ENCODE measurements at places on chromosomes 12 and 14.

- DNase-seq, result no peak
Measured at GRCh38 chr14:91862417-91862816, 4.9 kb downstream of the TC2N start.

DNA sequence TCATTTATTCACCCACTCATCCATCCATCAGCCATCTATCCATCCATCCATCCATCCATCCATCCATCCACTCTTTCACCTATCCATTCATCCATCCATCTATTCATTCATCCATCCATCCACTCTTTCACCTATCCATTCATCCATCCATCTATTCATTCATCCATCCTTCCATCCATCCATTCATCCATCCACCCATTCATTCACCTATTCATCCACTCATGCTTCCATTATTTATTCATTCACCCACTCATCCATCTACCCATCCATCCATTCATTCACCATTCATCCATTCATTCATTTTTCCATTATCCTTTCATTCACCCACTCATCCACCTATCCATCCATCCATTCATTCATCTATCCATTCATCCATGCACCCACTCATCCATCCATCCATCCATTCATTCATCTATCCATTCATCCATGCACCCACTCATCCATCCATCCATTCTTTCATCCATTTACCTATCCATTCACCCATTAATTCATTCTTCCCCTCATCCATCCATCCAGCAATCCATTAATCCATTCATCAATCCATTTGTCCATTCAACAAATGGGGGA is 360.9 kb downstream of the ADGRD1 start:
- DNase-seq, result no peak

GRCh38 chr14:63795532-63795931 is 57.3 kb upstream of the SYNE2 start:
- no peak for DNase-seq

DNA sequence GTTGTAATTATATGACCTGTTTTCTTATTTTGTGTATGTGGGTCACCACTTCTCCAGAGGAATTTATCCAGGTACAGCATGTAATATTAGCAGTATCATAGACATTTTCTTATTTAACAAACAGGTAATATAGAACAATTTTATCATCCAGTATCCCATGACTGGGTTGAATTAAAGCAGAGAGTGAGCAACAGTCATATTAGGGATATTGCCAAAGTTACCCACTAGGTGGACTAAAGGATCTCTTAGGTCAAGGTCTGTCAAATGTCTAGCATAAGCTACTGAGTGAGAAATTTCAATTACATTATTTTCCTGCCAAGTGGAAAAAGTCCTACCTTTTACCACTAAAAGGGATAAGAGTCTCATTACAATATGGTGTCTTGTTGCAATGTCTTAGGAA is 62.1 kb upstream of the TRIM9 start:
- DNase-seq, result peak; percentile 2

GRCh38 chr14:55968741-55969140 is 149.5 kb upstream of the PELI2 start:
- DNase-seq, result no peak

GRCh38 chr12:48936379-48936979 is 11.2 kb upstream of the FKBP11 start:
- peak; percentile 69 for DNase-seq

DNA sequence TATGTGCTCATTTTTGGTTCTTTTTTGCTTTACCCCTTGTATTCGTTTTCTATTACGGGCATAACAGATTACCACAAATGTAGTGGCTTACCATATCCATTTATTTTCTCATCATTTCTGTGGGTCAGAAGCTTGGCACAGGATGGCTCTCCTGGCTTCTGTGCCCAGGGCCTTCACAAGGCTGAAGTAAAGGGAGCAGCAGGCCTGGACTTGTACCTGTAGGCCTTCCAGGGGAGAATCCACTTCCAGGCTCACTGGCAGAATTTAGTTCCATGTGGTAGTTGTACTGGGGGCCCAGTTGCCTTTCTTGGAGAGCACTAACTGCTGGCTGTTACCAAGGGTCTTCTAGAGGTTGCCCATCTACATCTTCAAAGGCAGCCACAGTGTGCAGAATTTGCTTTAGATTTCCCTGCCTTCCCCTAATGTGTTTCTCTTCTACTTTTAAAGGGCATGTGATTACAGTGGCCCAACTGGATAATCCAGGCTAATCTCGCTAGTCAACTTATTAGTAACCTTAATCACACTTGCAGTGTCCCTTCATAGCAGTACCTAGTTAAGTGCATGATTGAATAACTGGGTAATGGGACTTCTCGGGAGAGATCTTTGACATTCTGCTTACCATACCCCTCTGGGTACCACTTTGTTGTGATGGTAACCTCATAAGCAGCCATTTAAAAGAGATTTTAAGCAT is 67.0 kb downstream of the CRADD start:
- no peak for DNase-seq

DNA sequence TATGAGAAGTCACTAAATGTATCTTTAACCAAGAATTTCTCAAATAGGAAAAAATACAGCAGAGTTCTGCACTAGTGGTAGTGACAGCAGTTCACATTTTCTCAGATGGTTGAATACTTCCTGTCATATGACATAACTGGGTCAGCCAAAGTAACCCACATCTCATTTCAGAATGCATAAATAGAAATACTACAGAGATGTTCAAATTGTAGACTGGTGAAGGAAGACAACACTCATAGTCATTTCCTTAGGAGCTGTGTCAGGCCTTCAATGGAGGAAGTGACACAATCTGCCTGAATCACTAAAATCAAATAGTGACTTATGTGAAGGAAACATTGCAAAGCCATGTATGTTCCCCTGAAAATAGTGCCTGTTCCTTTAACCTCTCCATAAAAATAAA is 32.4 kb downstream of the FERMT2 start:
- DNase-seq, result no peak

DNA sequence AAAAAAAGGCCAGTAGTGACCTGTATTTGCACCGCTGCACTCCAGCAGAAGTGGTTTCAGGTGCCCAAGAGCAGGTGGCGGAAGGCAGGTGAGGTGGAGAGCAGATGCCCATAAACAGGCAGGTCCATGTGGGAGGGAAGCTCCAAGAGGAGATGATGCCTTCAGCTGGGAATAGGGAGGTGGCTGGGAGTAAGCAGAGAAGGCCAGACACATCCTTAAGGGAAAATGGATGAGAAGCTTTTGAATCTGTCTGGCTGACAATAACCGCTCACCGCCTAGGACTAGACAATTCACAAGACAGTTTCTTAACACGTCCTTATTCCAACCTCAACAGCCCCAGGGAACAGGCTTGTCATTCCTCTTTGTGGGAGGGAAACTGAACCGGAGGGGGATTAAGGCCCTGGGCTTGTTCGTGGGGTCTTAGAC is 43.9 kb upstream of the PLEKHG6 start:
- no peak for DNase-seq

DNA sequence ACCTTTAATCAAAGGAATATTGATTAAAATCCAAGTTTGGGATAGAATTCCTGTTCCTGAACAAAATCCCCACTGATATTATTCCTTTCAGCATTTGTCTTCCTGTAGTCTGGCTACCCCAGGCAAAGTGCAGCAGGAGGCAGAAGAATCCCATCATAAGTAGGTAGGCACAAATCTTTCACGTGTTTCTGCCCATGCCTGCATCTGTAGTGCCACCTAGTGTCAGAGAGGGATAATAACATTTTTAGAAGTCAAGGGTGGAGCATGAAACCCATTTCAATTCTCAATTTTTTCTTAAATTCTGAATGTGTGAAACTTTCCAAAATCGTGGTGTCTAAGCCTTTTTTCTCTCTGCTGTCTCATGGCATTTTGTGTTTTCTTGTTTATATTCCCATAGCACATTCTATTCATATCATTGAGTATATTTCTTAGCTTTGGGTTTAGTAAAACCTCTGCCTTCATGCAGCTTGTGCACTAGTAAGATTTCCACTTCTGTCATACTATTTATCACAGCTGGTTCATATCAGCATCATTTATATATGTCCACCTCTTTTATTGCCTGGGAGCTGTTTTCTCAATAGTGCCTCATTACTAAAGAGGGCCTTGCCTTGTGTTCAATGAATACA is 47.8 kb upstream of the RERG start:
- DNase-seq, result peak; percentile 18

- DNase-seq, result peak; percentile 63
Measured at GRCh38 chr14:51828017-51828797, 32.2 kb upstream of the GNG2 start.

DNA sequence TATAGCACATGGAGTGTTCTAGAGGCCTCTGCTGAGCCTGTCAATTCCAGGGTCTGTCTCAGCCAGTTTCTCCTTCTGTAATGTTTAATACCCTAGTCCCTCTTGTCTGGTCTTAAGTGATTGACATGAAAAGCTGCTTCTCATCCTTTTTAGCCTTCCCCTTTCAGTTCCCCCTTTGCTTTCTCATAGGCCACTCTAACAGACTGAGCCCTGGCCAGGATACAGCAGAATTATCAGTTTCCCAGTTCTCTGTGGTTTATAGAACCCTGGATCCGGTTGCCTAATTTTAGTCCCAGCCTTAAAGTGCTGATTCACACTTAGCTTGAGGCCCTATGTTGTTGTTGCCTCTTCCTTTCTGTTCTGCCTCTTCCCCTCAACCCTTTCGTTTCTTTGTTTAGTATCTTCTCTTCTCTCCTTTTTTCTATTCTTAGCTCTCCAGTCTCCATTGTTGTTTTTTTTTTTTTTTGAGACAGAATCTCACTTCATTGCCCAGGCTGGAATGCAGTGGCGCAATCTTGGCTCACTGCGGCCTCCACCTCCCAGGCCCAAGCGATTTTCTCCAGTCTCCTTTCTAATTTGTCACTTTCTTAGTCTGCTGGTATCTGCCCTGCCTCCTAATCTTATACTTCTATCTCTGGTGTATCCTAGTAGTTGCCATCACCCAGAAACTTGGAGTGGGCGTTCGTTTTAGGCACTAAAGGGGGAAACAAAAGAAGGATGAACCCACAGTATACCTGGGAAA is 2.9 kb upstream of the BIN2 start:
- peak; percentile 27 for DNase-seq

DNA sequence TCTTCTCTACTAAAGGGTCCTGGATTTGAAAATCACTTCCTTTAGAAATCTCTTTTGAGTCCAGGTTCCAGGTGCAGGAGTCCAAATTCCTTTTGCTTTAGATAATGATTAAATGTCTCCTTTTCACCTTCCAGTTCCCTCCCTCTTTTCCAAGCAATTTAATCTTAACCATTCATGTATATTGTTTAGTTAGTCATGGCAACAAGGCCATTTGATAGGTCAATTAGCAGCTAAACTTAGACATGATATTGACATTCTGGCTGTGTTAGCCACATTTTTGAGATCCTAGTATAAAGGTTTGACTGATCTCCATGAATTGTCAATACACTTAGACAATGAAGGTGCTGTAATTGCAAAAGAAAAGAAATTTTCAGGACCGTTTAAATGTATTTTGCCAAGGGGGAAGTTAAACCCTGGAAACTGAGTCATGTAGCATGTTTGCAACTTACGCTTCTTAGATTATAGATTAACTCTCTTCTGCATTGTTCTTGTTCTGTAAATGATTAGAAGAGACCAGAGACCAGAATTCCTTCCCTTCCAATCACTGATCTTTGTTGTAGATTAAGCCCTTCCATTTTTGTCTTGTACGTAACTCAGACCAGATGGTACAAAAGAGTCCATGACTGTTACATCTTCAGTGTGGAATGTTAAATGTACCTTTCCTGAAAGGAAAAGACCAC is 12.4 kb upstream of the C12orf75 start:
- no peak for DNase-seq

DNA sequence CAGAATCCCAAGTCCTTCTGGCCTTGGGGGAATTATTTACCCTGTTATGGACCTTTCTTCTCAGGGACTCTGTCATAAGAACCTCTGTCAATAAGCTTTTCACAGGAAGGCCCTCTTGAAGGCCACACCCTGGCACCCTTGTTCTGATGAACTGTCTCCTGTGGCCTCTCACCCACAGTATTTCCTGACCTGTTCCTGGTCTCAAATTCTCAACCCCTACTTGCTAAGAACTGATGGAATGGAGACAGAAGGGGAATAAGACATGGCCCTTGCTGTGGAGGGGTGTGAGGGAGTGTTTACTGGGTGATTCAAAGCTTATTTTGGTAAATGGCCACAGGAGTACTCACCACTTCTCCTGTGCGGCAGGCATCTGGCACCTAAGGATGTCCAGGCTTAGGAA is 1082.9 kb downstream of the BCL11B start:
- no peak for DNase-seq

DNA sequence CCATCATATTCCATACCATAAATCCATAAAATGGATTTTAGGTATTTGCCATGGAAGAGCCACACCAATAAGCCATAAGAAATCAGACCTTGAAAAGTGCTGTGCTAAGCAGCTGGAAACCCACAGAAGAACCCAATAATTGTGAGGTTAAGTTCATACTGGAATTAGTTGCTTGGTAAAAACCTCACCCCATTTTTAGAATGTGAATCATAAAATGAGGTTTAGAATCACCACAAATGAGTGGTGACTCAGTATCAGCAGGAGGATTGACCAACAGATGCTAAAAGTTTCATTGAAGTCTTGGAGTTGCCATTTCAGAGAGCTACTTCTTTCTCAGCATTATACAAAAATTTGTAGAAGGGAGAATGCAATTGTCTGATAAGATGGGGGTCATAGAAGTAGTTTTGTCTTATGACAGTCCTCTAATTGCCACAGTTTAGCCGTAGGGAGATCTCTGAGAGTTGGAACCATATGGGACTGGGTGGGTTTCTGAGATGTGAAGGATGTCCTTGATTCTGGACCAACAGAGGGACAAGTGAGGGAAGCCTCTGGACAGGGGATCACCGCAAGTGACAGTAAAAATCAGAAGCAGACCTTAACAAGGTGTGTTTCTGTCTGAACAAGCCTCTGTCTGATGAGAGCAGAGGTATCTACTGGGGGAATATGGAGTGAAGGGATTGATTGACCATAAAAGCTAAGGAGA is 1.4 kb upstream of the STON2 start:
- DNase-seq, result peak; percentile 14

DNA sequence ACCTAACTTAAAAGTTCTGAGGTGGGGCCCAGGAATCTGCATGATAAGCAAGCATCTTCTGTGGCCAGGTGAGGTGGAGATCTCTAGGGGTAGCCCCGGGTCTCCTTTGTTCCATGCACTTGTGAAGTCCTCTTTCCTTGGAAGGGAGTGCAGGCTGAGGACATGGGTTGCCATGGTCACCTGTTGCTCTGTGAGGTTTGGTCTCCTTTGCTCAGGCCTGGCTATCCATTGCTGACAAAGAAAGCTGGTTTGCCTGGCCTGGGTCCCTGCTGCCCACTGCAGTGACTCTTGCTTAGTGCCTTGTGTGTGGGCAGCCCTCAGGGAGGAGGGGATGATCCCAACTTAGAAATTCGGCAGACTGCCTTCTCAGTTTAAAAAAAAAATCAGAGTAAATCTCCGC is 11.1 kb downstream of the NRXN3 start:
- no peak for DNase-seq

- no peak for DNase-seq
Measured at GRCh38 chr12:14403711-14404196, 38.3 kb downstream of the ATF7IP start.

Data from H54 (cell line).